ENCODE measurements at places on chromosomes 1 and 21. TPM values are rescaled to one million over a fixed set of nuclear protein-coding genes. Genes with fewer than 3 reads are reported as not detected.

TMPRSS3 gene
- polyA plus RNA-seq = 1.7 TPM

KLHDC8A gene
- 2.5 TPM for polyA plus RNA-seq

DNA sequence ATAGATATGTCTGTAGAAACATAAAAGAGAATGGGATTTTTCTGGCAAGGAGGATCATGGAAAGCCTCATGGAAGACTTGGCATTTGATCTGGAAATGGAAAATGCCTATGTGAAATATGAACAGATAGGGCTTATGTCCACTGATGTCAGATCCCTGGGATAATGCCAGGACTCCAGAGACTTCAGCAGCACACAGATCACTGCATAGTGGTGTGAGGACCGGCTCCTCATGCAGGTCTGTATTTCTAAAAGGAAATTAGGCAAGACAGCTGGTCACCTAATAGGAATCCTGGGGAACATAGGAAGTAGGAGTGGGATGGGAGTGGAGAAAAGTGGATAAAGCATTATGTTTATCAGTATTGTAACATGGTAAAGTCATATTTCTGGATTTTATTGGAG lies 56.8 kb upstream of the IPO9 start:
- DNase-seq = no peak

GRCh38 chr1:61337037-61337436 lies 254.7 kb downstream of the NFIA start:
- no peak for DNase-seq

GRCh38 chr1:39722495-39722894 lies 16.2 kb upstream of the PPIE start:
- no peak for DNase-seq

- no peak for DNase-seq
Observed at GRCh38 chr1:92713939-92714338, 71.0 kb downstream of the EVI5 start.

DNA sequence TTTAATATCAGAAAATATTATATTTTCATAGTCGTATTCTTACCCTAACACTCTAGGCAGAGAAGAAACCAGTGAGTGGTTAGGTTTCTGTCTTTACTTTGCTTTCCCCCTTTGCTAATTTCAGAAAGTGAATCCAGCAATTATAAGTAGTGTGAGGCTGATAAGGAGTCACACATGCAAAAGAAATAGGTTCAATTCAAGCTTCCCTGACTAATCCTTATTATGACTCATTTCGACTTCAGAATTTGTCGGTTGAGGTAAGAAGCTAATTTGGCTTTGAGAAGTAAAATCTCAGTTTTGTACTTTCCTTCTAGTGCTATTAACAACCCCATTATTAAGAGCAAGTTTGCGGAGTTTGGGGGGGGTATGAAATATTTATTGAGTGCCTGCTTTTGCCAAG lies 22.4 kb downstream of the ESRRG start:
- no peak for DNase-seq

SMIM1 gene
- 6.6 TPM for polyA plus RNA-seq

SPATA45 gene
- 0.75 TPM for polyA plus RNA-seq

OSCP1 gene
- 29.7 TPM for polyA plus RNA-seq

GRCh38 chr1:87398641-87399040 lies 70.0 kb downstream of the LMO4 start:
- no peak for DNase-seq

RGSL1 gene
- polyA plus RNA-seq = not detected

DNA sequence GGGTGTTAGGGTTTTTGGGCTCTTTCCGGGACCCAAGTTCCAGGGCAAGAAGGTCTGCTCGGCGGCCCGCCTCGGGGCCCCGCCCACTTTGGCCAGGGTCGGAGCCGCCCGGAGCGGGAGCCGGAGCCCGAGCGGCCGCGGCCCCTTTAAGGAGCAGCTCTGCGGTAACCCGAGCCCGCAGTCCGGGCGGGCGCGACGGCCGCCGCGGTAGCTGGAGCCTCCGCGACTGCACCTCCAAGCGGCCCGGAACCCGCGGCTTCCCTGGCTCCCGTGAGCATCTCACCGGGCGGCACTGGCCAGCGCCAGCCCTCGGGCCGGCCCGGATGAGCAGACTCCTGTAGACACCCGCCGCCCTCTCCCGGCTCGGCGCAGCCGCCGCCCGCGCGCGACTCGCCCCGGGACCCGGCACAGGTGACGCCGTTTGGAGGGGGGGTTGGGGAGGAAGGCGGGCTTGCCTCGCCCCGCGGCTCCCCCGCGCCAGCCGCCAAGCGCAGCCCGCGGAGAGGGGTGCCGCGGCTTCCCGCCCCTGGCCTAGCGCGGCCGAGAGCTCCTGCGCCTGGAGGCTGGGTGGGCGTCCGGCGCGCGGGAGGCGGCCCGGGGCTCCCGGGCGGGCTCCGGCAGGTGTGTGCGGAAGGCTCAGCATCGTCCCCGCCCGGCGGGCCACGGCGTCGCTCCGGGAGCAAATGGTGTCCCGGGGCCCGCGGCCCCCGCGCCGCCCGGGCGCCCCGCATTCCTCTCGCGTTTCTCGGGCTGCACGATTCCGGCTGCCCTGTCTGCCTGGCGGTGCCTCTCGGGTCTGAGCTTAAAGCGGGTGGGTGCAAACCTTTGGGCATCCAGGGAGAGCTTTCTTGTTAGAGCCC lies at the start of gene TLCD4:
Gene TLCD4, plus strand, starts transcription at position 149 of the 860 bp plus-strand sequence. CDS start 26,547 bp downstream, outside the sequence.
- DNase-seq = no peak

DNA sequence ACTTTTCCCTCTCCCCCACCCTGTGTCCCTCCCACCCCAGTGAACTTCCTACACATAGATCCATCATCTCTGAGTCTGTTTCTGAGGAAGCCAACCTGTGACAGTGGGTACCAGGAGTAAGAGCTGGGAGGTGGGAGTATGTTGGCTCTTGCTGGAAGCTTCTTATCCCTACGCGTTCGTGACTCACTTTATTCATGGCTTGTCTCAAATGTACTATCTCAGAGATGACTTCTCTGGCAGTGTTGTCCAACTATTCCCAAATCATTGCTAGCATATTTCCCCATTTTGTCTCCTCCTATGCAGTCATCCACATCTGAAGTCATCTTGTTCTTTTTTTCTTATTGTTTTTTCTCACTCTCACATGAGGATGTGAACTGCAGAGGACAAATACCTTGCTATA lies 88.0 kb downstream of the HIVEP3 start:
- no peak for DNase-seq

- DNase-seq = no peak
Observed at GRCh38 chr1:238089615-238090014, 198.9 kb upstream of the ZP4 start.

- DNase-seq = no peak
Observed at GRCh38 chr1:45409276-45409675, 69.0 kb upstream of the MUTYH start.

GRCh38 chr1:196667131-196667530 lies 15.3 kb downstream of the CFH start:
- no peak for DNase-seq

DNA sequence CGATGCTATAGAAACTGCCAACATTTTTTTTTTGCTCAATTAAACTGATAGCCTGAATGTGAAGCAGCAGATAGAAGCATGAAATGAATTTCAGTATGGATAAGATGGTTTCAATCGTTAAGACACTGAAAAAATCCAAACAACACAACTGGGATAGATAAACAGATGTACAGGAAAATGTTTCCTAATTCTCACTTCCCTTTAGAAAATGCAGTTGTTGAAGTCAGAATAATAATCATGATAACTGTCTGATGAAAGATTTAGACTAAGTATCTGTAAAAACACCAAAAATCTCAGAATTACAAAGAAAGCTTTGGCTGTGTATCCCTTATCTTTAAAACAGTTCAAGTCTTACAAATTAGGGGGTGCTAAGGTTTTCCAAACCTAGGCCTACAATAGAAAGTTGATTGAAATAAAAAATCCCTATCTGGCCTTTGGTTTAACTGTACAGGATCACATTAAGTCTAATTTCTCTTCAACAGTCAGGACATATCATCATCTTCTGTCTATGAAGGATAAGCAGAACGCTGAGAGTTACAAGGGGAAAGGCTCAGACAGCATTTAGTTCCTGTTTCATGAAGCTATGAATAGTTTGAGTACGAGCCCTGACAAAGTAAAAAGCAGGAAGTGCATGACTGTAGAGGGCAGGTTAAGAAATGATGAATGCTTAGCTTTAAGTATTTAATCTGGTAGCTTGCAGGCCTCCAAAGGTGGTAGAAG lies 203.2 kb downstream of the APP start:
- no peak for DNase-seq
